A549 treated with Mapracorat at 1 μM for 4 hours (cell line): ENCODE measurements at places on chromosomes 12 and 14. TPM values are rescaled to one million over a fixed set of nuclear protein-coding genes. Genes with fewer than 3 reads are reported as not detected.

BCL2L14 gene
- not detected in 5 replicates for total RNA-seq

CISTR gene
- not detected in 5 replicates for total RNA-seq

CKB gene
- total RNA-seq = 98.0 to 132 TPM (median 131 TPM) in 5 replicates

RNASE3 gene
- total RNA-seq = not detected in 5 replicates

SDR9C7 gene
- 0.15 TPM in 1 of 5 replicates, not detected in the others for total RNA-seq

CLECL1 gene
- total RNA-seq = not detected in 5 replicates

CLEC4D gene
- total RNA-seq = not detected in 5 replicates

GPRC5D gene
- not detected in 5 replicates for total RNA-seq

NELL2 gene
- 0.11 to 0.13 TPM in 2 of 5 replicates, not detected in the others for total RNA-seq

ADGRD1 gene
- 0.28 to 0.45 TPM (median 0.38 TPM) in 5 replicates for total RNA-seq

TOGARAM1 gene
- total RNA-seq = 7.4 to 10.1 TPM (median 8.6 TPM) in 5 replicates

KNTC1 gene
- 20.4 to 24.6 TPM (median 22.8 TPM) in 5 replicates for total RNA-seq

ALDH1L2 gene
- total RNA-seq = 2.4 to 3.6 TPM (median 3.2 TPM) in 5 replicates

TMEM132C gene
- total RNA-seq = not detected in 5 replicates

RNF212B gene
- not detected in 5 replicates for total RNA-seq

PRB2 gene
- not detected in 5 replicates for total RNA-seq

CCDC177 gene
- total RNA-seq = 0.06 to 0.07 TPM in 2 of 5 replicates, not detected in the others

IFI27 gene
- 0.49 to 1.5 TPM (median 1.2 TPM) in 5 replicates for total RNA-seq

NOXRED1 gene
- total RNA-seq = 0.13 TPM in 1 of 5 replicates, not detected in the others

GLT1D1 gene
- not detected in 5 replicates for total RNA-seq

VASH1 gene
- 3.0 to 4.6 TPM (median 3.6 TPM) in 5 replicates for total RNA-seq

STAC3 gene
- 0.27 to 0.61 TPM (median 0.58 TPM) in 5 replicates for total RNA-seq

TEX22 gene
- total RNA-seq = 0.13 to 0.53 TPM (median 0.16 TPM) in 5 replicates

PARPBP gene
- 16.6 to 23.5 TPM (median 19.2 TPM) in 5 replicates for total RNA-seq

LUM gene
- total RNA-seq = 0.08 to 0.33 TPM (median 0.28 TPM) in 5 replicates

SPATS2 gene
- total RNA-seq = 25.2 to 34.3 TPM (median 31.6 TPM) in 5 replicates

TMEM121 gene
- total RNA-seq = 4.7 to 10.8 TPM (median 8.4 TPM) in 5 replicates

CAMKK2 gene
- 21.3 to 28.6 TPM (median 25.8 TPM) in 5 replicates for total RNA-seq

TMTC1 gene
- total RNA-seq = 0.05 to 0.21 TPM (median 0.07 TPM) in 5 replicates

NANOG gene
- total RNA-seq = not detected in 5 replicates

SDS gene
- total RNA-seq = 0.29 to 2.7 TPM (median 1.8 TPM) in 5 replicates

TAS2R8 gene
- total RNA-seq = not detected in 5 replicates

TRIP11 gene
- 5.5 to 11.5 TPM (median 10.1 TPM) in 5 replicates for total RNA-seq

DAO gene
- not detected in 5 replicates for total RNA-seq

KLRC4 gene
- total RNA-seq = not detected in 5 replicates

RTL1 gene
- 0.15 to 0.33 TPM (median 0.24 TPM) in 5 replicates for total RNA-seq

RPL10L gene
- total RNA-seq = not detected in 5 replicates

NPAS3 gene
- not detected in 5 replicates for total RNA-seq
